ENCODE measurements at places on chromosomes 3 and 15.

DNA sequence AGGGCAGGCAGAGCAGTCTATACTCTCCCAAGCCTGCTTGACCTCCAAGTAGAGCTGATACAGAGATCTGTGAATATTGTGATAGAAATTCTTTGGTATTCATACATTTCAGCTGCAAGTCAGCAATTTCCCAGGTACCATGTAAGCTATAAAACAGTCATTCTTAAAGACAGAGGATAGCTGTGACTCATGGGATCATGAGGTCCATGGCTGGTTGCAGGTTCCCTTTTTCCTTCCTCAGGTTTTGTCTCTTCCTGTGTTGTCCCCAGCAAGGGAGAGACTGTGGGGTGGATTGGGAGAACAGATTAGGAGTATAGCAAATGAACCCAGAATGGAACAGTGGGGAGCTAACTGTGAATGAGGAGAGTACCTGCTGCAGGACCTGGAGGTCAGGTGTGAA is 5.4 kb upstream of the P4HTM start:
- DNase-seq: no peak

- DNase-seq: no peak
These were observed 168.1 kb downstream of the VPS13C start for GRCh38 chr15:61892140-61892539.

- DNase-seq: no peak
These were observed 14.0 kb upstream of the TMEM212 start for GRCh38 chr3:171828902-171829770.

DNA sequence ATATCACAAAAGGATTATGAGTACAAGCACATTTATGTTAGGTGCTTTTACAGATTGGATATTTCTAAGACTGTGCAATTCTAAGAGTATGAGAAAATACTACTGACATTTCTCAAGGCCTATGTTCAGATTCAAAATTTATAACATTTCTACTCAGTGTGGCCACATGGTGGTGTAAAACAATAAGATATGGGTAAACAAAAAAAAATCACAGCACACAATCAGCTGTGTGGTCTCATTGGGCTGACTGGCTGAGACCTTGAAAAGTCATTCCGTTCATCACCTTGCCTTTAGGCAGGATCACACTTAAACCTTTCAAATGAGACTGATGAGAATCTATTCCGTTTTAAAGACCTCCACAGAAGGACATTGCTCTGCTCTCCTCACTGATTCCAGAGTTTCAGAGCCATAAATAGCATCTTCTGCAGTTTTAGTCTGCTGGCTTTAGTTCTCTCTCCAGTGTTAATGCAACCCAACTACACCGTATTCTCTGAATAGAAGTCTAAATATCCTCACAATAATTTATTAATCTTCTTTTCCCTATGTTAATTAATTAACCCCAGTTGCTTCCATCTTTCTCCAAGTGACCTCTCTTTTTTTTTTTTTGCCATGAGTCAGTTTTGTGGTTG is 158.2 kb downstream of the SPATA16 start:
- DNase-seq: peak; percentile 3

DNA sequence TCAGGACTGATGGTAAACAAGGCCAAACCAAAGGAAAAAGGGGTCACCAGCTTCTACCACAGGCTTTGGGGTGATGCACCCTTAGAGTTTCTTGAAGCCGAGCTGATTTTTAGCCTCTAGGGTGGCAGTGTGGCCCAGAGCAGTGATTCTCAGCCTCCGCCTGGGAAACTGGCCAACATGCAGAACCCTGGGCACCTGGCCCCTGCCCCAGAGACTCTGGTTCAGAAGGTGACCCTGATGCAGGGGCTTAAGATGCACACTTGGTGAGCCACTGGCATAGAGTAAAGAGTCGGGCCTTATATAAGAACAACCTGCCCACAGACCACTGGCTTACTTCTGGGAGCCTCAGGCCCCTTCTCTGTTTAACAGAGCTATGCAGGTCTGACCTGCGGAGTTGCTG is 44.5 kb downstream of the SYNM start:
- no peak for DNase-seq

- no peak for DNase-seq
These were observed 241.0 kb upstream of the NR2F2 start for GRCh38 chr15:96089405-96090058.

GRCh38 chr3:47405820-47406761 is 25.3 kb downstream of the PTPN23 start:
- DNase-seq: no peak

GRCh38 chr3:164233951-164234350 is 844.3 kb downstream of the SI start:
- no peak for DNase-seq

GRCh38 chr15:28903555-28903954 is 17.8 kb downstream of the APBA2 start:
- DNase-seq: no peak

GRCh38 chr3:178856804-178857203 is 214.8 kb downstream of the ZMAT3 start:
- DNase-seq: no peak

DNA sequence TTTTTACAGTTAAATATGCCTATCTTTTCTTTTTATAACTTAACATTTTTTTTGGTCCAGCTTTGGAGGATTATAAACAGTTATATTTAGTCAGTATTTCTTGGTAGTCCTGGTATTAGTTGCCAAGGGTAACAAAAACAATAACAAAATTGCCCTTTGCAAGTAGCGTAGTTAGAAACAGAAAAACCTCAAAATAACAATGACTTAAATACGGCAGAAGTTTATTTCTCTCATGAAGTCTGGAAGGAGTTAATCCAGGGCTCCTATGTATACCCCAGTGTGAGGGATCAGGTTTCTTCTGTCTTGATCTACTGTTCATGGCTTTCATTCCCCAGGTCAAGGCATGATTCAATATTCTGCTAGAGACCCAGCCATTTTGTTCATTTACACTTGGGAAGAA is 14.1 kb upstream of the MYH15 start:
- no peak for DNase-seq

- no peak for DNase-seq
These were observed 222.5 kb upstream of the ICE2 start for GRCh38 chr15:60701261-60702019.

Measured in ACHN (cell line).